Muscle of arm (tissue), 14 donors: ENCODE measurements at places on chromosomes 11 and 22. TPM values are rescaled to one million over a fixed set of nuclear protein-coding genes. Genes with fewer than 3 reads are reported as not detected.

DNA sequence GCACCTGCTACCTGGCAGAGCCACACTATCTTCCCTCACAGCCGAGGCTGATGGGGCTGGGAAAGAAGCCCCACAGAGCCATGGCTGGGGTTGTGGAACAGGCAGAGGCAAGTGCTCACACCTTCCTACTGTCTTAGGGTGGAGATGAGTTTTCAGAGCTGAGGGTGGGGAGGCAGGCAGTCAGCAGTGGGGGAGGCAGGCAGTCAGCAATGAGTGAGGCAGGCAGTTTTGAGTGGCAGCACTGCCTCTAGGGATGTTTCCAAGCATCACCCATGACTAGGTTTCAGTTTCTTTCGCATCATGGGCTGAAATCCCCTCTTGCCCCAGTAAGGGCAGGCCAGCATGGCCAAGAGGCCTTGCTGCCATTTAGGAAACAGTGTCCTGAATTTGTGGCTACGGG is 41.6 kb upstream of the NTM start:
- no peak for DNase-seq

GRCh38 chr11:69563946-69564775 is 76.8 kb upstream of the CCND1 start:
- DNase-seq = no peak

DNA sequence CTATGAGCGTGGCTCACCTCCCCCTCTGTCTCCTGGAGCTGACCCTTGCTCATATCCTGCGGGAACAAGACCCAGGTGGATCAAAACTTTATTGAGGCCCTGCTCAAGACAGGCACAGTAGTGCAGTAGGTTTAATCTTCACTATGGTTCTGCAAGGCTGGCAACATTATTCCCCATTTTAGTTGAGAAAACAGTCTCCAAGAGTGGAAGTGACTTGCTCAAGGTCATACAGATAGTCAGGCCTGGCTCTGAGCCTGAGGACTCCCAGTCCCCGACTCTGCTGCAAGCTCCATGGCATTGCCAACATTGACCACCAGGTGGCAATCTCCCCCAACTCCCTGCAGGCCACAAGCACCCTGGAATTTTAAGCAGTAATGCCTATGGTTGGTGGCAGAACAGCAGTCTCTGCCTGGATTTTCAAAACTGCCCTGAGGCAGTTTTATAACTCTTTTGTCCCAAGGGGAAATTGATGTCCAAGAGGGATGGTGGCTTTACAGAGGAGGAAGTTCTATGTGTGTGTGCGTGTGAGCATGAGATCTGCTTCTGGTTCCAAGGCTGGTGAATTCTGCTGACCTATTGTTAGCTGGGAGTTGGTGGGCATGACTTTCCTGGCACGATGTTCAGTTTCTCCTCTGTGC is 34.1 kb downstream of the NEU3 start:
- peak; percentile 66 for DNase-seq

DNA sequence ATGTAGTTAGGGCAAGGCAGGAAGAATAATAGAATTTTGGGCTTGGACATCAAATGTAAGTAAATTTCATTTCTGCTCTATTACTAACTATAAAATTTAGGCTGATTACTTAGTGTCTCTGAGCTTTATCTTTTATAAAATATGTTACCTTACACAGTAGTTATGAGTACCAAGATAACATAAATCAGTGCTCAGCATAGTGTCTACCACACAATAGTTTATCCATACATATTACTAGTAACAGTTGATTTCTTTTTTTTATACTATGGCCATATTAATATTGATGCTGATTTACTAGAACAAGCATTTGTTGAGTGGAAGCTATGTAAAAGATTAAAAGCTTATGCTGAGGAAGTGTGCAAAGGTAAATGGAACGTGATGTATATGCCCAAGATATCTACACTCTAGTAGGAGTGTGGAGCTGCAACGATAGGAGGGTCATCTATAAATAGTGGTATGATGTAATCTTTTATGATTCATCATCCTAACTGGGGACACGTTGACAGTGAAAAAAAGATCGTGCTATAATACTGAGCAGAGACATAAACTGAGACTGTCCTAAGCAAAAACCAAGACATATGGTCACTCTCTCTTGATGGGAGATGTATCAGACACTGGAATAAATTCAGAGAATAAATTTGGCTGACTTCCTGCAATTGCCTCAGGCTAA is 8.7 kb upstream of the SLC5A12 start:
- DNase-seq = no peak

Gene CDKN1C
- polyA plus RNA-seq = 196 TPM

Gene TTC28
- polyA plus RNA-seq = 22.8 TPM
